ENCODE measurements at places on chromosomes 2 and 18.

DNA sequence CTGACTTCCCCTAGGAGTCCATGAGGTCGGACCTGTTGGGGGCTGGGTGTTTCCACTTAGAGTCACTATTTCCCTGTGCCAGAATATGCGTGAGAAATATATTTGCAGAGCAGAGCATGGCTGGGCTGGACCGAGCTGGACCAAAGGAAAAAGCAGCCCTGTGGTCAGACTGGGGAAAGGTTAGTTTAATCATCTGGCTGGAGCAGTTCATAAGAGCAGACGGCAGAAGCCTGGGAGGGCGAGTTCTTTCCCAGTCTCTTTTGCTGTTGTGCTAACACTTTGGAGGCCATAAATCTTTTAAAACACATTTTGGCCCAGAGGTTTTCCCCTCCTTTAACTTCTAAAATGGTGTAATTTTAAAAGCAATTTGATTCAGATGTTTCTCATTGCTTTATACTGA lies 66.5 kb downstream of the GLI2 start:
- DNase-seq = no peak

DNA sequence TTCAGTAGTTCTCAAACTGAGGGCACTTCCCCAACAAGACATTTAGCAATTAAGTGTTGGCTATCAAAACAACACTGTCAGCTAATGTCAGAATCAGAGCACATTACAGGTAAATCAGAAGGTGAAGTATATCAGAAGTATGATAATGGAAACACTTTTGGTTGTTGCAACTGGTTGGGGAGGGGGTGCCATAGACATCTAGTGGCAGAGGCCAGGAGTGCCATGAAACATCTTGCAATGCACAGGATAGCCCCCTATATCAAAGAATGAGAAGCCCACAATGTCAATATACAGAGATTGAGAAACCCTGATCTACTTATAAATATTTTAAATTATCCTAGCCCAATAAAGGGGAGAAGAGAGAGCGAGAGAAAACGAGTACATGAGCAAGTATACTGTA lies 4.9 kb upstream of the XPO1 start:
- no peak for DNase-seq

- no peak for DNase-seq
Observed at GRCh38 chr2:88086401-88086800, 18.8 kb downstream of the SMYD1 start.

DNA sequence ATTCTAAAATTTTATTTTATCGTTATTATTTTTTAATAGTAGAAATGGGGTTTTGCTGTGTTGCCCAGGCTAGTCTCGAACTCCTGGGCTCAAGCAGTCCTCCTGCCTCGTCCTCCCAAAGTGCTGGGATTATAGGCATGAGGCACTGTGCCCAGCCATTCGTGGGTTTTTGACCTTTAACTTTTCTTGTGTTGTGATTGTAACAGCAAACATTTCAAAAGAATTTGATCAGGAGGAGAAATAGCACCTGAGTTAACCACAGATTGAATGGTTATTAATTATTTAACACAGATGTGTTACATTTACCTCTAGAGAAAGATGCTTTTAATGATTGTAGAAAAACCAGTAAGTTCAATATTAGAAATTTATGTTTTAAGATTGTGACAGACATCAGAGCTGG lies 132.0 kb downstream of the HAUS1 start:
- DNase-seq = no peak

DNA sequence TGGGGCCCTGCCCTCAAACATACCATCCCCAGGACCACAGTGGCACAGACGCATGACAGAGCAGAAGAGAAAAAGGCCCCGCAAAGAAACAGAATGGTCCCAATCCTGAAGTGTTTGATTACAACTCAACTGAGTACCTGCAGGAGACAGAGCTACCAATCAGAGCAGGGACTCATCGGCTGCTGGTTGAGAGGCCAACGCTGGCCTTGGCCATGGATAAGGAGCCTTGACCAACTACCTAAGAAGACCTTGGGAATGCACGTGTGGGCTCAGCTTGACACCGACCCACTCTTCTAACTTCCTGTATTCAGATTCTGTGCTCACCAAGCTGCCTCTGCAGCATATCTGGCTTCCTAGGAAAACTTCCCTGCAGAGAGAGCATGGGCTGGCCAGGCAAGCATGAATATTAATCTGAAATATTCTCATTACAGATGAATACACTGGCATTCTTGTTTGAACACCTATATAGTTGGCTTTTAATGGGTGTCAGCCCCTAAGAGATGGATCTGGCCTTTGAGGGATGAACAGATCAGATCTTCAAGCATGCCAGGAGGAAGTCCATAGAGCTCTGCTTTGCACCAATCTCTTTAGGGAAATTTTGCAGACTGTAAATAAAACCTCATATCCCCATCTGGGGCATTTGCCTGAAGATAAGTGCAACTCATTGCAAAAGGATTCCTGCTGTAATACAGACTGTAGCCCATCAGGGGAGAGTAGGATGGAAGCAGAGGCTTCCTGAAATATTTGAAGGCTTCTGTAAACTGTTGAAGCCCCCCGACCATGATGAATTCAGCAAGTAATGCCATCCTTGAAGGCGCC lies 135.4 kb downstream of the BCL2 start:
- DNase-seq = no peak
